NCI-H460 (cell line): ENCODE measurements at places on chromosomes 4 and X. TPM values are rescaled to one million over a fixed set of nuclear protein-coding genes. Genes with fewer than 3 reads are reported as not detected.

NEUROG2 gene
- not detected in 2 replicates for total RNA-seq

APBB2 gene
- 32.2 and 34.4 TPM in 2 replicates for total RNA-seq

HPGD gene
- total RNA-seq: 0.26 and 1.1 TPM in 2 replicates

TASL gene
- total RNA-seq: not detected in 2 replicates

TMEM35A gene
- total RNA-seq: 0.69 and 0.74 TPM in 2 replicates

SUPT20HL1 gene
- not detected in 2 replicates for total RNA-seq

HSFX3 gene
- total RNA-seq: not detected in 2 replicates

FAM47E gene
- 0.30 and 0.78 TPM in 2 replicates for total RNA-seq

AFP gene
- total RNA-seq: 0.25 TPM in 1 of 2 replicates, not detected in the other

TRIM60 gene
- not detected in 2 replicates for total RNA-seq

HTATSF1 gene
- total RNA-seq: 62.4 and 63.5 TPM in 2 replicates

AMOT gene
- total RNA-seq: 0.98 and 2.0 TPM in 2 replicates

SMIM10L2A gene
- 2.8 and 3.3 TPM in 2 replicates for total RNA-seq

ZCCHC12 gene
- total RNA-seq: 0.07 TPM in 1 of 2 replicates, not detected in the other

TMA16 gene
- total RNA-seq: 32.8 and 37.0 TPM in 2 replicates

OTC gene
- total RNA-seq: not detected in 2 replicates

HSD17B13 gene
- 0.17 and 0.20 TPM in 2 replicates for total RNA-seq

NDUFB11 gene
- total RNA-seq: 154 and 182 TPM in 2 replicates

MED28 gene
- total RNA-seq: 7.4 and 9.2 TPM in 2 replicates

CHST7 gene
- total RNA-seq: 6.9 and 7.9 TPM in 2 replicates

RPL39 gene
- 6,322 and 6,424 TPM in 2 replicates for total RNA-seq

NUP62CL gene
- 11.8 and 12.6 TPM in 2 replicates for total RNA-seq

FAM47A gene
- not detected in 2 replicates for total RNA-seq

SLC6A14 gene
- not detected in 2 replicates for total RNA-seq

RPL34 gene
- total RNA-seq: 1,546 and 1,643 TPM in 2 replicates

CT45A1 gene
- total RNA-seq: not detected in 2 replicates

GAGE12J gene
- not detected in 2 replicates for total RNA-seq

PRR32 gene
- total RNA-seq: not detected in 2 replicates

ZNF41 gene
- total RNA-seq: 29.1 and 29.5 TPM in 2 replicates

PABPC5 gene
- total RNA-seq: not detected in 2 replicates

SLC26A1 gene
- 0.61 and 1.1 TPM in 2 replicates for total RNA-seq

BRCC3 gene
- total RNA-seq: 12.7 and 14.4 TPM in 2 replicates

MAGEE1 gene
- 1.4 and 1.9 TPM in 2 replicates for total RNA-seq

SPIN2B gene
- 5.3 and 8.0 TPM in 2 replicates for total RNA-seq

IL3RA gene
- 0.27 and 0.40 TPM in 2 replicates for total RNA-seq

SPATA4 gene
- total RNA-seq: 0.12 TPM in 1 of 2 replicates, not detected in the other

RASGEF1B gene
- 0.15 TPM in 1 of 2 replicates, not detected in the other for total RNA-seq

HTT gene
- 14.6 and 17.6 TPM in 2 replicates for total RNA-seq

SOX3 gene
- not detected in 2 replicates for total RNA-seq

SH3BP2 gene
- total RNA-seq: 7.5 and 8.2 TPM in 2 replicates

MAGEA6 gene
- not detected in 2 replicates for total RNA-seq

CDX4 gene
- not detected in 2 replicates for total RNA-seq

TXK gene
- total RNA-seq: 2.5 TPM in 2 replicates

PRSS12 gene
- total RNA-seq: 1.1 and 1.2 TPM in 2 replicates

ABLIM2 gene
- 2.3 and 3.6 TPM in 2 replicates for total RNA-seq

DDIT4L gene
- total RNA-seq: 46.5 and 48.0 TPM in 2 replicates

PROM1 gene
- 0.27 TPM in 1 of 2 replicates, not detected in the other for total RNA-seq

ZDHHC15 gene
- total RNA-seq: not detected in 2 replicates

GALNTL6 gene
- 0.20 and 0.57 TPM in 2 replicates for total RNA-seq
